ENCODE measurements at places on chromosomes 16 and 17.

GRCh38 chr16:4780235-4780634, 7.9 kb downstream of the SEPTIN12 start:
- no peak for DNase-seq

DNA sequence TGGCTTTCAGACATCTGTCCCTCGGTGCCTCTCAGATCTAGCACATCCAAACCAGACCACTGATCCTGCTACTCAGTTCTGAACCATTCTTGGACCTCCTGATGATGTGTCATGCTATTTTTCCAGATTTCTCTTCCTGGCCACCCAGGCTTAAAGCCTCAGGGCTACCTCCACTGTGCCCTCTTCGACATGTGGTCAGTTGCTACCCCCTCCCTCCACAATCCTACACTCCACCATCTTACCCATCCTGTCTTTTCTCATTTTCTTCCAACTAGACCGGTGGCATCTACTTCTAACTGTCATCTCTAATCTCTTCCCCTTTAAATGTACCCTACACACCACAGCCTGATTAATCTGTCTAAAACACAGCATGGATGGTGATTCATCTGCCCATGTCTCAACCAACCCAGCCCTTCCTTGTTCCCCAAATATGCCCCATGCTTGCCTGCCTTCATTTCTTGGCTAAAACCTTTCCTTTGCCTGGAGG, 478.6 kb downstream of the SLC39A11 start:
- no peak for DNase-seq

DNA sequence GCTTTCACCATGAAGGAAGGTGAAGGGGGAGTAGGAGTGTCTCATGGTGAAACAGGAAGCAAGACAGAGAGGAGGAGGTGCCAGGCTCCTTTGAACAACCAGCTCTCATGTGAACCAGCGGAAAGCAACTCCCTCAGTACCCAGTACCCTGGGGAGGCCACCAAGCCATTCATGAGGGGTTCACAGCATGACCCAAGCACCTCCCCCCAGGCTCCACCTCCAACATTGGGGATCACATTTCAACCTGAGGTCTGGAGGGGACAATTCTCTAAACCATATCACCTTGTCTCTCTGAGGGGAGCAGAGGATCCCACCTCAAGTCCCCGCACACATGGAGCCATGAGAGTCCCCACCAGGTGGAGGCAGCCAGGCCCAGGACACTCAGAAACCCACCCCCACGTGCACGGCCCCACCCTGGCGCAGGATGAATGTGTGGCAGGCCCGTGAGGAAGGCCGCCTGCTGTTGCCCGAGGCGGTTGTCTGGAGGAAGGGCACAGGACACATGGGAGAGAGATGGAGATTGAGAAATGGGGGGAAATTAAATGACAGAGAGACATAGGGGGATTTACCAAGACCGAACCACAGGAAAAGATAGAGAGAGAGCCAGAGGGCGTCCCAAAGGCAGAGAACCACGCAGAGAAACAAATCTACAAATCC, 85.9 kb downstream of the TMEM132E start:
- no peak for DNase-seq

- no peak for DNase-seq
Measured at GRCh38 chr17:40068129-40068581, 5.4 kb downstream of the THRA start.

- DNase-seq: no peak
Measured at GRCh38 chr17:66533572-66533971, 231.2 kb downstream of the PRKCA start.

- no peak for DNase-seq
Measured at GRCh38 chr17:40073454-40074174, 10.8 kb downstream of the THRA start.

GRCh38 chr17:56596691-56597494, 3.4 kb downstream of the NOG start:
- peak; percentile 7 for DNase-seq

GRCh38 chr16:11805556-11805955, 8.5 kb upstream of the ZC3H7A start:
- no peak for DNase-seq

DNA sequence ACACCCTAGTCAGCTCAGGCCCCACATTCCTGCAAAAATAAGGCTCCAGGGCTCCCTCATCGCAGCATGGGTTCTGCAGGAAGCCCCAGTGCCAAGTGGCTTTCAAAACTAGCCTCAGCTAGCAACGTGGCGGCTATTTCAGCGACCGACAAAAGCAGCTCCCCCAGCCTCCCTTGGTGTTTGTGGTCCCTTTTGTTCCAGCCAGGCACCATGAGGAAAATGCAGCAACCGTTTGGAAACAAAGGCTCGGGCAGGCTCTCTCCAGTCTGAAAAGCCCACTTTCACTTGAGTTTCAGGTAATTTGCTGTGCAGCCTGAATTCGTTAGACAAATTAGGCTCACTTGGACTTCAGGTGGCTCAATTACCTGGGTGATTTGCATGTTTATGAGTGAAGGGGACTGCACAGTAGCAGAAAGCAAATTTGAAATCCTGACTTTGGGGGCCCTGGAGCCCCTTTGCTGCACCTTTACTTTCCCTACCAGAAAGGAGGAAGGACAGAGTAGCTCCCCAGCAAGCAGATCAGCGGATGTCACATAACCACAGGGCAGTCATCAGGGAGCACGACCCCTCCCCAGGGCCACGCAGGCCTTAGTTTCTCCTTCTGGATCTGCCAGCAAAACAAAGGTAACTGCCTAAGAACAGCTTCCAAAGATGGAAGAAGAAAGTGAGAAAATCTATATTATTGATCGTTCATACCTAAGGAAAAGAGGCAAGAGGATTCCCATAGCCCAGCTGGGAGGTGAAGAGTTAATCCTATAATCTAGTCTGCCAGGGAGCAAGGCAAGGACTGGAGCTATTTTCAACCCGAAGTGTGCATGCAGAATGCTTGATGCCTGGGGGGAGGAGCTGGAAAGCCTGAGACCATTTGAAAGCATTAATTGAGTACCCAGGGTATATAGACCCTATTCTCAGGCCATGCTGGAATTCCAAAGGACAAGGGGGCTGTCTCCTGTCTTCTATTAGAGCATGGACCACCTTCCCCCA, 143.1 kb upstream of the SDK2 start:
- no peak for DNase-seq

GRCh38 chr17:38536661-38537060, 69.1 kb downstream of the SRCIN1 start:
- DNase-seq: no peak

- DNase-seq: no peak
Measured at GRCh38 chr17:64264891-64265290, 1.8 kb upstream of the TEX2 start.

DNA sequence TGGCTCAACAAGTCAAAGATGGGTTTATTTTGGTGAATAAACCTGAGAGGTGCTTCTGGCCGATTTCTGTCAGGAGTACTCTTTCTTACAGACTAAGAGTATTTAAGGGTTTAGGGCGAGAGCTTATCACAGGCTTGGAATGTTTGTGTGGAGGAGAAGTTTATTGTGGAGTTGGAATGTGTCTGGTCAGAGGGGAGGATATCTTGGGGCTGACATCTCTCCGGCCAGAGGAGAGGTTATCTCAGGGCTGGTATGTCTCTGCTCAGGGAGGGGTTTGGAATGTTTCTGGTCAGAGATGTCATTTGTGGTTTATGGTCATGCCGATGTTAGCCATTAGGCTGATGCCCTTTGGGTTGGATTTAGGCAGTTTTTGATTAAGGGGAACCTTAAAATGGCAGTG, 236.4 kb upstream of the EEF2KMT start:
- no peak for DNase-seq

- DNase-seq: no peak
Measured at GRCh38 chr17:74455821-74456220, 10.6 kb upstream of the CD300A start.

DNA sequence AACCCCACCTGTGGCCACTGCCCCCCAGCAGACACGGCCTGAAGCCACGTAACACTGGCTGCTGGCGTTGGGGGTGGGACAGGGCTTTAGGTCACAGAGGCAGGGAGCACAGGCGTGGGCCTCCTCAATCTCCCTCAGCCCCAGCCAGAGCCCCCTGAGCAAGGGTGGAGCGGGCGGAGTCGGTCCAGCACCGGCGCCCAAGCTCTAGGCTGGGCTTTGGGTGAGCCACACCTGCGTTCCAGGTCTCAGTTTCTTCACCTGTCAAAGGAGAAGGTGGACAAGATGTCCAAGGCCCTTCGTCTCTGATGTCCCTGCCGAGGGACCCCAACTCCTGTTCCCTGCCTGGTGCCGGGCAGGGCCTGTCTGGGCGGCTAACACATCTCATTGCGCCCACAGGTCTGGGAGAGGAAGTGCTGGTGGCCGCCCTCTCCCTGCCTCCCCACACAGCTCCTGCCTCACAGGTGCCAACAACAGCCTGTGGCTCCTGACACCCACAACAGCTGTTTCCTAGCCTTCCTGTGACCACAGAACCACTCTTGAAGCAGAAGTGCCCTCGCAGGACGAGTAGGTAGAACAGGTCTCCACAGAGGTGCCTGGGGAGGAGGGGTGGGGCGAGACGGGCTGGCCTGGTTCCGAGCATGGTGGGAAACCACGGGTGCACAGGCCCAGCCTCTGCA, 12.0 kb downstream of the FAM83G start:
- DNase-seq: no peak

DNA sequence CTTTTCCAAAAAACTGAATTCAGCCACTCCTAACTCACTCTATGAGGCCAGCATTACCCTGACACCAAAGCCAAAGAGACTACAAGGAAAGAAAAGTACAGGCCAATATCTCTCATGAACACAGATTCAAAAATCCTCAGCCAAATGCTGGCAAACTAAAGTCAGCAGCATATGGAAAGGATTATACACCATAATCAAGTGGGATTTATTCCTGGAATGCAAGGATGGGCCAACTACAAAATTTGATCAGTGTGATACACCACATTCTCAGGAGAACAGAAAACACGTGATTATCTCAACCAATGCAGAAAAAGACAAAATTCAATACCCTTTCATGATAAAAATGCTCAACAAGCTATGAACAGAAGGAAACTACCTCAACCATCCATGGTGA, 7.7 kb upstream of the AATK start:
- no peak for DNase-seq

DNA sequence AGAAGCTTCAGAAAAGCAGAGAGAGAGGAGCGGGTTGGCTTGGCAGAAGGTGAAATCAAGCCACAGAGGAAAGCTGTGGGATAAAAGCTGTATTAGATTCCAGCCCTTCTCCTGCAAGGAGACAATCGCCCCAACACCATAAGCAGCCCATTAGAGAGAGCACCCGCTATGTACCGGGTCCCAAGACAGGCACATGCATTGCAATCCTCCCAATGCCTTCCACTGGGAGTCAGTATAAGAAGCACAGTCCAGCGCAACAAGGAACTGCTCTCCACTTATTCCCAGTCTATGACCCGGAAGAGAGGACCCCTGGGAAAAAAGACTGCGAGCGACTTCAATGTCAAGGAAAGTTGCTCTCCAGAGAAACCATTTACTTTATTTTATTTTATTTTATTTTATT, 43.8 kb downstream of the NOG start:
- DNase-seq: no peak

DNA sequence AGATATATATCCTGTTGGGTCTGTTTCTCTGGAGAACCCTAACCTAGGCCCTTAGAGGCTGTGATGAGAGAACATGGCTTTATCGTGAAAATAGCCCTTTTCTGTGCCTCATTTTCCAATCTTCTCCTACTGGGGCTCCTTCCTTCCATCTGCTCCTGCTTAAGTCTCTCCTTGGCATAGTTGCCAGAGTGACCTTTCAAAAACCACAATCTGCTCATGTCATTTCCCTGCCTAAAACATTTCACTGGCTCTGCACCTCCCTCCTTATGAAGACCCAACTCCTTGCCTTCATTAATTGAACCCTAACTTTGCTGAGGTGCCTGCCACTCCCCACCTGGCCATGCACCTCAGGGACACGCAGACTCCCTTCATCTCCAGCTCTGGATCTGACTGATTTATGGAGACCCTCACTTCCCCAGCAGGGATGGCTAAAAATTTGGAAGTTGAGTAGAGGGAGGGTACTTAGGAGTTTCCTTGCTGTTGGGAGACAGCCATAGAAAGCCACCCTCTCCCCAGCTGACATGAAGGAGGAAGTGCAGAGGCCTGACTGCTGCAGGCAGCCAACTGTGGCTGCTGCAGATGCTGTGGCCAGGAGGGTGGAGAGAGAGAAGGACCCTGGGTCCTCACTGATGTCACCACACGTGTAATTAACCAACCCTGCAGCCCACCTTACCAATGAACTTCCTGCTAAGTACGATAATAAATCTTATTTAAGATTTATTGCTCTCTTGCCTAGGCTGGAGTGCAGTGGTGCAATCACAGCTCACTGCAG, 6.3 kb upstream of the GGA2 start:
- DNase-seq: no peak

- DNase-seq: peak; percentile 48
Measured at GRCh38 chr17:82497483-82498405, 21.8 kb upstream of the FOXK2 start.

DNA sequence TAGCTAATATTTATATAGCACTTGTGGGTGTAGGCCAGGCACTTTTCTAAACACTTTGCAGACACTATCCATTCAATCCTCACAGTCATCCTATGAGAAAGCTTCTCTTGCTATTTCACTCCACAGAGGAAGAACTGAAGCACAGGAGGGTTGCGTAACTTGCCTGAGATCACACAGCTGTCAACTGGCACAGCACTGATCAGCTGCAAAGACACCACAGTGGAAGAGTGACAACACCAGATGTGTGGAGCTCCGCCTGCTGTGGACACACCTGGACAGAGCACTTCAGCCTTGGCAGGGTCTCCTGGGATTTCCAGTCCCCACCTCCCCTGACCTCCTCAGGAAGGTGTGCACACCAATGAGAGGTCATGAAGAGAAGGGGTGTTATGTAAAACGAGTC, 13.3 kb upstream of the CNEP1R1 start:
- no peak for DNase-seq

DNA sequence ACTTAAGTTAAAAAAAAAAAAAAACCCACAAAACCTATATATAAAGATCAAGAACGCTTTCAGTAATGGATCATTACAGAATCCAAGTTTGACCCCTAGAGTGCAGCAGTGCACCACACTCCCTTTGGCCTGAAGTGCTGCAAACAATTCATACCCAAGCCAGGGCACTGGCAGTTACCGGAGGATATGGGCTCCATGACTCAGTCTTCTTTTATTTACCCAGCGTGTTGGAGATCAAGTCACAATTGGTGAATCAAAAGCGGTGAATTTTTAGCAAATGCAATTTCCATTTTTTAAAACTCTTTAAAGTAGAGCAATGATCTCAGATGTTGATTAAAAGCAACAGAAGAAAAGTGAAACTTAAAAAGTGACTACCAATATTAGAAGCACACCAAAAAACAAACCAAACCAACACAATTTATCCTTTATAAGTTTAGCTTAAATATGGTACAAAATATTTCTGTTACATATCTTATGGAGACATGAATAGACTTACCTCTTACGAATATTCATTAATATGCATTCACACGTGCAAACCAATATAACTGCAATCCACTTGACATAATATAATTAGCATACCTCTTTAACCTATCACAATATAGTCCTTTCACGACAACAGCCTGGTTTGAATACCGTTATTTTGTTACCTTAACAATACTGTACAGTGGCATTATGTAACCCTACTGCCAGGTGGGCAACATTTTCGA, 46.3 kb downstream of the ZNF652 start:
- DNase-seq: peak; percentile 64

All from stimulated activated CD4-positive, alpha-beta T cell treated with anti-CD3 and anti-CD28 coated beads, Interleukin-4, amount 100 ng/mL, for 4 hours (primary cell).